Stimulated activated CD4-positive, alpha-beta T cell treated with anti-CD3 and anti-CD28 coated beads, Interleukin-1b, Interleukin-23, amount 100 ng/mL, for 4 hours (primary cell): ENCODE measurements at places on chromosomes 13 and 19.

- no peak for DNase-seq
Observed at GRCh38 chr19:10763828-10764339, 46.0 kb downstream of the DNM2 start.

GRCh38 chr19:5154129-5154798 is 185.4 kb downstream of the KDM4B start:
- DNase-seq, result peak; percentile 31

DNA sequence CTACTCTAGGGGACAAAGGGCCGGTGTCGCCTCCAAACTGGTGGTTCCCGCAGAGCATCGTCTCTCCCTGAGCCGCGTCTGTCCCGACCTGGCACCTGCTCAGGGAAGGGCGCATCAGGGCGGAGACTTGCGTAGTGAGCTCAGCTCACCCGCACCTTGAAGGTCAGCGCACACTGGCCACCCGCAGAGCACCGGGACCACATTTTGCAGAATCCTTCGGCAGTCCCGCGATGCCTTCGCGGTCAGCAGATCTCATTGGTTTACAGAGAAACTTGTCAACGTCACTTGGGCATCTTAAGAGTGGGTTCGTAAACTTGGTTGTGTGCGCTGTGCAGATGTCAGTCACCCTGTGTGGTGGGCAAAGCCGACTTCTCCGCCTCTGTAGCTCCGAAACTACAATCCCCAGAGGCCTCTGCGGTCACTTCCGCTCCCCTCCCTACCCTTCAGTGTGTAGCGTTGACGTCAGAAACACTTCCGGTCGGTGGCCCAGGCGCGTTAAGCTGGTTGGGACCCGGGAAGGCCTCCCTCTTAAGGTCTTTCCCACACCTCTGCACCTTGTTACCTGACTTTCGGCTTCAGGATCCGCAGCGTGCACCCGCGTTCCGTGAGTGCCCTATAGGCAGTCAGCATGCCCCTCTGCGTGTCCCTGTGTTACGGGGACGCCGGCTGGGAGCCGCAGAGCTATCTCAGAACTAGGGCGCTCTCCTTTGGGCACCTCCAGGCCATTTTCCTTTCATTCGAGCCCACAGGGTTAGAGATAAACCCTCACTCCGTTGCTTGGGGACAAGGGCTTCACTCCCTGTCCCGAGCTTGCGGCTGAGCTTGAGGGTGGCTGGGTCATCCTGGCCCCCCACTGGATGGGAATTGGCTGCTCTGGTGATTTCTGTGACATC is 36.5 kb upstream of the ZNF527 start:
- peak; percentile 74 for DNase-seq

GRCh38 chr19:49468199-49468598 is 5.8 kb upstream of the FLT3LG start:
- DNase-seq, result no peak

- DNase-seq, result peak; percentile 53
Observed at GRCh38 chr13:40776681-40777165, 5.7 kb upstream of the MRPS31 start.

DNA sequence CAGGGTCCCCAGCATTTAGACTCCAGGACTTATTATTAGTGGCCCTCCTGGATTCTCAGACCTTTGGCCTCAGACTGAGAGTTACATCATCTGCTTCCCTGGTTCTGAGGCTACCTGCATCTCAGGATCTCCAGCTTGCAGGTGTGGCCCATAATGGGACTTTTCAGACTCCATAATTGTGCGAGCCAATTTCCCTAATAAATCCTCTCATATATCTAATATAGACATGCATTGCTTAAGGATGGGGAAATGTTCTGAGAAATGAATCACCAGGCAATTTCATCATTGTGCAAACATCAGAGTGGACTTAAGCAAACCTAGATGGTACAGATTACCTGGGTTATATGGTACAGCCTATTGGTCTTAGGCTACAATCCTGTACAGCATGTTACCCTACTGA is 116.5 kb upstream of the FBXL3 start:
- no peak for DNase-seq

GRCh38 chr13:44276061-44276460 is 97.6 kb upstream of the SERP2 start:
- DNase-seq, result no peak

- no peak for DNase-seq
Observed at GRCh38 chr19:17389957-17390664, 3.9 kb downstream of the CCDC194 start.

- DNase-seq, result no peak
Observed at GRCh38 chr13:30577401-30577852, 40.3 kb upstream of the USPL1 start.

DNA sequence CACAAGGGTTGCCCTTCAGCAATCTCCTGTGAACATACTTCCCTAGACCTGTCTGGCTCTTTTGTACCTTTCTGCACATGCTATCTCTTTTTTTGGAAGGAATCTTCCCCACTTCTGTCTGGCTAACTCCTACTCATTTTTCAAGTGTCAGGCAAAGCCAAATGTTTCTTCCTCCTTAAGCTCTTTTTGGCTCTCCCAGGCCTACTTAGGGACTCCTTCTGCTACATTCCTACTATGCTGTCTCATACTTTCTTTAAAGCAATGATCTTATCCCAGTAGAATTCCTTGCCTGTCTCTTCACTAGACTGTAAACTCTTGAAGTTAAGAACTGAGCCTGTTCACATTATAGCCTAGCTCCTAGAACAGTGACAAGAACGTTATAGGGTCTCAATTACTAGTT is 114.9 kb upstream of the WASF3 start:
- no peak for DNase-seq

DNA sequence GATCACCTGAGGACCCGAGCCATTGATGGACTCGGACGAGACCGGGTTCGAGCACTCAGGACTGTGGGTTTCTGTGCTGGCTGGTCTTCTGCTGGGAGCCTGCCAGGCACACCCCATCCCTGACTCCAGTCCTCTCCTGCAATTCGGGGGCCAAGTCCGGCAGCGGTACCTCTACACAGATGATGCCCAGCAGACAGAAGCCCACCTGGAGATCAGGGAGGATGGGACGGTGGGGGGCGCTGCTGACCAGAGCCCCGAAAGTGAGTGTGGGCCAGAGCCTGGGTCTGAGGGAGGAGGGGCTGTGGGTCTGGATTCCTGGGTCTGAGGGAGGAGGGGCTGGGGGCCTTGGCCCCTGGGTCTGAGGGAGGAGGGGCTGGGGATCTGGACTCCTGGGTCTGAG is 888 bp downstream of the FGF21 start:
- DNase-seq, result no peak

DNA sequence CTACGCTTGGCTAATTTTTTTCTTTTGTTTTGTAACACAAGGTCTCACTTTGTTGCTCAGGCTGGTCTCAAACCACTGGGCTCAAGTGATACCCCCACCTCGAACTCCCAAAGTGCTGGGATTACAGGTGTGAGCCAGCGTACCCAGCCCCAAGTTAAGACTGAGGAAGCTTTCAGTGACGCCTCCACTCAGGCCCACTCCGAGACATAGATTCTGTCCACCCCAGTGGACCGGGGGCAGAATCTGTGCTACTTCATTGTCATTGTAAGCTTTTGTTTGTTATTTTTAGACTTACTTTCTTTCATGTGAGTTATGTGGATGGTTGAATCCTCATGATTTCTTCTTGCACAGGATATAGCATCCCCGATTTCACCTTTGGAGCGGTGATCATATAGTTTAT is 156.9 kb upstream of the TSHZ3 start:
- no peak for DNase-seq

DNA sequence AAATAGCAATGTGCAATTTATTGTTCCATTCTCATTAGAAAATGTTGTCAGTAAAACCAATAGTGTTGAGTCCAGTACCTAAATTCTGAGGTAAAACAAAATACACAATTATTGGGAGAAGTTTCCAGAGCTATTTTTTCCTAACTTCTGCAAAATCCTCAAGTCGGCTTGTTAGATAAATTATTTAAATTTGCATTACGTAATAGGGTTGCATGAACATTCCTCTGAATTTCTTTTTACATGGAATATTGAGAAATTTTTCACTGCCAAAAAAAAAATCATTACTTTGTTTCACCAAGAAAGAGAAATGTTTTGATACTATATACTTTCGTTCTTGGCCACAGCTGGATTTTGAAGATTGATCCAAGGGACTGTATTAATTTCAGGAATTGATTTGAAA is 1.5 kb downstream of the ZNF507 start:
- no peak for DNase-seq

DNA sequence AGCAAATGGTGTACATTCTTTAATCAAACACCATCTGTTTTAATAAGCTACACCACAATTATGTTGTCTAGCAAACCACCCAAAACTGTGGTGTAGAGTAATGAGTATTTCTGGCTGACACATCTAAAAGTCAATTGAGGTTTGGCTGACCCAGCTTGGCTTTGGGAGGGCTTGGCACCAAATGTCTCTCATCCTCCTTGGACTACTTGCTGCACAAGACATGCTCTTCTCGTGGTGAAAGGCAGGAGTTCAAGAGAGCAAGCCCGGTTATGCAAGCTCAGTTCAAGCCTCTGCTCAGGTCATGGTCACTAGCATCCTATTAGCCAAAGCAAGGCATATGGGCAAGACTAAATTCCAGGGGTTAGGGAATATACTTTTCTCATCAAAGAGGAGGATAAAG is 37.1 kb downstream of the LACC1 start:
- no peak for DNase-seq

DNA sequence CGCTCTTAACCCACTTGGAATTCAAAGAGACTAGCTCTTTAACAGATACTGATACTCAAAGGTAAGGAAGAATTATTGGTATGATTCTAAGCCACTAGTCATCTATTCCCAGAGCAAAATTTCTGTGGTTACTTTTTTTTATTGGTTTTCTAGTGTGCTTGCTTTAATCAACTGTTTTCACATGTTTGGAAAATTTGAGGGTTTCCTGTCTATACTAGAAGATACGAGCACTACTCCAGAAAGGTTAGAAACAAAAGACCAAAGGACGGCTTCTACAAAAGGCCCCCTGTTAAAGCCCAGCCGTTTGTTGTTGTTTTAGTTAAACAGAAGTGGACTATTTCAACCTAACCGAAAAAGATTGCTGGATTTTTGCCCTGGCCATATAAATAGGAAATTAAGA is 18.5 kb upstream of the LPAR6 start:
- DNase-seq, result no peak

- no peak for DNase-seq
Observed at GRCh38 chr13:26323764-26324163, 69.8 kb downstream of the CDK8 start.

DNA sequence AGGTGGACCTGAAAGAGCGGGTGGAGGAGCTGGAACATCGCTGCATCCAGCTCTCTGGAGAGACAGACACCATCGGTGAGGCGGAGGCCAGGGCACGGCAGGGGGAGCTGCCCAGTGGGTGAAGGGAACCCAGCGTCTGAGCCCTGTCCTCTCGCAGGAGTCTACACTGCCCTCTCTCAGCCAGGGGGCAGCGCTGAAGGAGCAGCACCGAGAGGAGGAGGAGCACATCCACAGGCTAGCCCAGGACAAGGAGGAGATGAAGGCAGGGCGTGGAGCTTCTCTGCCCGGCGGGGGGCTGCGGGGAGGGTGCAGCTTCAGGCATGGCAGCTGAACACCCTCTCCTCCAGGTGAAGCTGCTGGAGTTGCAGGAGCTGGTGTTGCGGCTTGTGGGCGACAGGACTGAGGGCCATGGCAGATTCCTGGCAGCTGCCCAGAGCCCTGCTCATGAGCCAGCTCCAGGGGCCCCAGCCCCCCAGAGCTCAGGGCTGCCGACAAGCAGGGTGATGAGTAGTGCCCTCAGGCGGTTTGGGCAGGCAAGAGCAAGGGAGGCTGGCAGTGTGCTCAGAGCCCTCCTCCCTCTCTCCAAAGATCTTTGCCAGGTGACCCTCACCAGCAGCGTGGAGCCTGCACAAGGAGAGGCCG is 31.4 kb upstream of the ZNF492 start:
- no peak for DNase-seq

- DNase-seq, result no peak
Observed at GRCh38 chr19:2577722-2578335, 101.9 kb downstream of the GADD45B start.

DNA sequence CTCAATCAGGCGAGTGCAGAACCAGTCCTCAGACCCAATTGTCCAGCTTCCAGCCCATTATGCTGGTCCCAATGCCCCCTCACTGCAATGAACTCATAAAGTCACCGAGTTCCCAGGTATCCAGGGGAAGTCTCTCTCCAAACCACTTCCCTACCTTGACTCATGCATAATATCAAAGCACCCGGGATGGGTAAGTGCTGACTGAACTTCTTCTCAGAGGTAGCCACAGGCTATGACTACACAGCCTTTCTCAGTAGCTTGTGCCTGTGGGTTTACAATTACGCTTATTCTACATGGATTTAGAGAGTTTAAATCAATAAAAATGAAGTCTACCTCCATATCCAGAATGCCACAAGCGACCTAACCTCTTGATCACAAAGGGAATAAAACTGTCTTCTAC is 1.7 kb upstream of the C13orf42 start:
- DNase-seq, result no peak

DNA sequence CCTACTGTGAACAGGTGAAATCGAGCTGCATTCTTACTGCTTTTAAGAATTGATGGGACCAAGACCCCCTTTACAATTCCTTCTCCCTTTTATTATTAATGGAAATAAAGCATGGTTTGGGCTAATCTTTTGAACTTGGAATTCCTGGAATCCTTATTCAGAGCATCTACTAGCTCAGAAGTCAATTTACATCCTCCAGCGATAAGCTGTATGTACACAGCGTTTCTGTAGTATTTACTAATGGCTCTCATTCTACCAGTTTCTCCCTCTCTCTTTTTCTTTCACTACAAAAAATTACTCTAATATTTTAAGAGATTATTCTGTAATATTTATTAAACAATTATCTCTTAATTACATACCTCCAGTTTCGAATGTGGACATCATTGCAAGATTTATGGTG is 31.5 kb downstream of the FREM2 start:
- DNase-seq, result no peak

DNA sequence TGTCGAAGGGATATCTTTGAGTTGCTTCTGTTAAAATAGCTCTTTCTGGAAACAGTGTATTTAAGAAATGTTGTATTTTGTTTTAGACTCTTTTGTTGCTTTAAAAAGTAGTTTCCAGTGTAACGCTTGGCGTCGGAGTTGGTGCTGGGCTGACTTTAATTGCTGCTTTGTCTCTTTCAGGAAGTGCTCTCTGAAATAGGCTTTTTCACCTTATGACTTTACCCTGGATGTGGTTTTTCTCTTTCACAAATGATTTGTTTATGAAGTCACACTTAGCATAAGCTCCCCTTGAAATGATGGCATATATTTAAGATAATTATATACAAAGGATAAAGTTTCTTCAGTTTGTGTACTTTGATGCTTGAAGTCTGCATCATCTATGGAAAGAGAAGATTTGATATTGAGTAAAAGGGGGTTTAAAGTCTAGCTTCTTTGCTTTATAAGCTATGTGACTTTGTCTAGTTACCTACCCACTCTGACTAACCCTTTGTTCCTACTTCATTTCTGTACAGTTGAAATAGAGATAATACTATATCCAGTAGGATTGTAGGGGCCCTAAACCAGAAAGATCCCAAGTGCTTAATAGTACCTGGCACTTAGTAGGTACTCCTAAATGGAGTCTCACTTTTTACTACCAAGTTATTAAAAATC is at the start of gene GPR18:
Gene GPR18, minus strand, starts transcription at position 170 of the 651 bp plus-strand sequence. CDS start 2,507 bp downstream, outside the sequence.
- no peak for DNase-seq
